ENCODE measurements at places on chromosomes 3 and 15.

- DNase-seq: no peak
These were observed 24.4 kb upstream of the PLSCR2 start for GRCh38 chr3:146493761-146494160.

DNA sequence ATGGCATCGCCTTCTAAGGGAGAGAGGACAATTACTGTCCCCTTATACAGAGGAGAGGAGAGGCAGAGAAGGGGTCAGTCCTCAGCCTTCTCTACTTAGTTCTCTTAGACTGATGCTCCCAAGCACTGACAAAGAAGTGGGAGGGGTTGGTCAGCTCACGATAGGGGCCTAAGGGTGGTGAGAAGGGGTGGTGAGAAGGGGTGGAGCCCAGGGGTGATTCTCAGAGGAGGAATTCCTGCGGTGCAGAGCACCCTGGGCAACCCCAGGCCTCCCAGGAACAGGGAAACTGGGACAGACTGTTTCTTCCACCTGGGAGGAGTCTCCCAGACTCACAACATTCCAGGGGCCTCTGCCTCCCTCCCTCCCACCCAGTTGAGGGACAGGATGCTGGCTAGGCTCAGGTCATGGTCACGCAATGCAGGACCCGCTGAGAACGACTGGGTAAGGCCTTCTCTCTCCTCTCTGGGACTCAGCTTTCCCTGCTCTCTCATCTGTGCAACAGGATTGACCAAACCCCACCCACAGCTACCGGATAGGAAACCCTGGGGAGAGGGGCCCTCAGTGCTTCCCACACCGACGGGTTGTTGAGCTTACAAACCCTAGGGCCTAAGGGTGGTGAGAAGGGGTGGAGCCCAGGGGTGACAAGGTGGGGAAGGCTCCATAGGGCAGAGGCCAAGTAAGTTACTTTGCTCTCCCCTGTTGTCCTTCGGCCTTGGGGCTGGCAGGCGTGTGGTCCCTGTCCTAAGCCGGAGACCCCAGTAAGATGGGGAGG, 1.5 kb downstream of the TPRA1 start:
- DNase-seq: no peak

GRCh38 chr3:1561427-1561826, 468.6 kb downstream of the CNTN6 start:
- DNase-seq: no peak

DNA sequence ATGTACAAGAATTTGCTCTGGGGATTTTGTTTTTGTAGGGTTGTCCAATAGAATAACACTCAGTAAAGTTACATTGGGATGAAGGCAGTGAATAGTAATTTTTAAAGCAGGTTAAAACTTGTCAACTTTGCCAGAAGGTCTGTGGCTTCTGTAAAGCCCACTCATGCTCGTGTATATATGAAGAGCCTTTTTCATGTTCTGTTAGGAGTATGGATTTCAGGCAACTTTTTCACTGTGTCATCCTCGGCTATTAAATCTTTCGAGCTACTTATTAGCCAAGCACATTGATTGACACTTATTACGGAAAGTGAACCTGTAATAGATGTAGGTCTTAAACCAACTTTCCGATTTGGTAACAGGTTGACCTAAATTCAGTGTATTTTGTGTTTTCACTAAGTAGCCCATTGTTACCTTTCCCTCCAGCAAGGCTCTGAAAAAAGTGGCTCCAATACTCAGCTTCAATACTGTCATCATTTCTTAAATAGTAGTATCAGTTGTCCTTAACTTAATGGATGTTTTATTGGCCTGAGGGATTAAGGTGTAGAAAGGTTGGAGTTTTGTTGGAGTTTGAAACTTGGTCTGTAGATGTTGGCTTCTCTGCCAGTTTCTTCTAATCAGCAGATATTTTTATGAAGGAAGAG, 1.7 kb downstream of the PAK2 start:
- DNase-seq: no peak

DNA sequence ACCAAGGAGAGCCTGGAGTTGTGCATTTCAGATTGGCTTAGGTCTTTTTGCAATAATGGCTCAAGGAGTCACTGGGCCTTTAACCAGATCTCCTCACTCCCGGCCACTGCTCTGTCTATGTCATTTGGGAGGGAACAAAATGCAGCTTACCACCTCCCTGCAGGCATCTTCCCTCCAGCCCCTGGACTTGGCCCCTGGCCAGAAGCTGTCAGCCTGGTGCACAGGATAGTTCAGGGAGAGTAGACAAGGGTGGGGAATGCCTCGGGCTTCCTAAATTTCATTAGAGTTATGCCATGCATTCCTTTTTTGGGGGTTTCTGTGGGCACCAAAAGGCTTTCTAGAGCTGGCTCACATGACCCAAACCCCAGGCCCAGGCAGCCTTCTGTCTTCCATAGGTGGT, 70.2 kb upstream of the HRH1 start:
- no peak for DNase-seq

- no peak for DNase-seq
These were observed 22.8 kb upstream of the MAP4 start for GRCh38 chr3:48038971-48039481.

- DNase-seq: no peak
These were observed 3.6 kb upstream of the STARD5 start for GRCh38 chr15:81327516-81327915.

DNA sequence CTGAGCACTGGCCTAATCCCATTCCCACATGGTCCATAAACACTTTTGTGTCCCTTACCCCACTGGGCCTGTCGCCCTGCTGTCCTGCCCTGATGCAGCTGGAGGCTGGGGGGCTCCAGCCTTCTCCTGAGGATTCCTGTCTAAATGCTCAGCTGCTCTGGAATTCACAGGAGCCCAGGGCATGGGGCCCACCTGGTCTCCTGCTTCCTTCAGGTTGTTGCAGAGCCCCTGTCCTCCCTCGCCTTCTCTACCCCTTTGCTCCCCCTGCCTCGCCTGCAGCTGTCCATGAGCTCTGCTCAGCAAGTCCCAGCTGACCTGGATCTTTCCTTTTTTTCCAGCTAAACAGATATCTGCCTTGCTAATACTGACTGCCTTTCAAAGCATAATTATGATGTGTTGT, 286.9 kb downstream of the XXYLT1 start:
- no peak for DNase-seq

GRCh38 chr15:57440167-57440566, 63.9 kb downstream of the CGNL1 start:
- DNase-seq: no peak

- no peak for DNase-seq
These were observed 59.7 kb downstream of the CD200 start for GRCh38 chr3:112392393-112393359.

DNA sequence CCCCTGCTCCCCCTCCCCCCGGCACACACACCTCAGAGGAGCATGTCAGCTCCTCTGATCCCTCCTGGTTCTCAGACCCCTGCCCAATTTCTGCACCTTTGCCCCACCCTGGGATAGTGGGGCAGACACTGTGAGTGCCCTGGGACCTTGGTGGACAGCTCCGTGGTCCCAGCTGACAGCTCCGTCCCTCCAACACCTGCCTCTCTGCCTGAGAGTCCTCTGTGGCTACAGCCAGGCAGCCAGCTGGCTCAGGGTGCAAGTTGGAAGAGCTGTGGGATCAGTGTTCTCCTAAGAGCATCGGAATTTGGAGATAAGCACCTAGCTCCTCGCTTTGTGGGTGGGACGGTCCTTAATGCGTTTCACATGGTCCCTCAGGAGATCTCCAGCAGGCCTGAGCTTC, 43.7 kb upstream of the PGPEP1L start:
- DNase-seq: no peak

DNA sequence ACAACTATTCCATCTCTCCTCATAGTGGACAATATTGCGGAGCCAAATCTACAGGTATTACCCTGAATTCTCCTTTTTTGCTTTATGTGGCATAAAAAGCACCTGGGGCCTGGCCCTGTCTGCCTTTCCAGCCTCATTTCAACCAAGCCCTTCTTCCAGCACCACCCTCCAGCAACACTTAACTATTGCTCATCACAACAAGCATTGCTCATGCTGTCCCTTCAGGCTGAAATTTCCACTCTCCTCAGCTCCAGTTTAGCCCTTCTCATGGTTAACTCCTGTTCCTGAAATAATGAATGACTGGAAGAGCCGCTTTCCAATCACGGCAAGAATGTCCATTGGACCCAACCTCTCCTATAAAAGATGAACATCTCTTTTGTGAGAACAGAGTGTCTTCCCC, 107.4 kb downstream of the P2RY1 start:
- no peak for DNase-seq

DNA sequence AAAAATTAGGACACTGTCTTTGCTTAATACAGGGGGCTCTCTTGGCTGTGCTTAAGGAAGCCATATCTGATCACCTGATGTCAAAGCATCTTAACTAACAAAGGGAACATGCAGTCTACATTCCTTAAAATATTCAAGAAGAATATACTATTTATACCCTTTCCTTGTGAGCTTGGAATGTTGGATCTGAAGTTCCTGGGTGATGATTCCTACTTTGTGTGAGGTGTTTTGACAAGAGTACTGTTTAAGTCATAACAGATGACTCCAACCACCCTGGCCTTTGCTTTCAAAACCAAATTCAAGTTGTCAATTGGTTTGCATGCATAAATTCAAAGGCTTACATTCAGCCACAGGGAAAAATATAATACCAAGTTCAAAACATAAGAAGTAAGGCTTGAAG, 862.7 kb upstream of the SEMA6D start:
- no peak for DNase-seq

- no peak for DNase-seq
These were observed 23.3 kb downstream of the SPRED1 start for GRCh38 chr15:38275959-38276358.

DNA sequence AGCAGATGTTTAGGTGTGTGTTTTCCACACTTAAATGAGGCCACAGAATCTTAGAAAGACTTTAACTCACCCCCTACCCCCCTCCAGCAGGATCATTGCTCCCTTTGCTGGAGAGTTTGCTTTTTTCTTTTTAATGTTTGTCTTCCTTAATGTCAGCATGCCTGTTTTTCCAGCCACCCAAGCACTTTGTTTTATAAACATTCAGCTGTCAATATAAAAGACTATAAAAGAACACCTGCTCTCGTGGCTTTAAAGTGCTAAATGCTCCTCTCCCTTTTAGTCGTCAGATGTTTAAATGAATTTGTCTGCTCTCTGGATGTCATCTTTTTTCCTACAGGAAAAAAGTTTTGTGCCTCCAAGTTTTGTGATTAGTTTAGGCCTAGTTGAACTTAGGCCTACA, 61.7 kb downstream of the SIDT1 start:
- no peak for DNase-seq

GRCh38 chr3:55735976-55736375, 248.9 kb upstream of the WNT5A start:
- no peak for DNase-seq

- DNase-seq: no peak
These were observed 11.4 kb downstream of the SPRED1 start for GRCh38 chr15:38263996-38264395.

DNA sequence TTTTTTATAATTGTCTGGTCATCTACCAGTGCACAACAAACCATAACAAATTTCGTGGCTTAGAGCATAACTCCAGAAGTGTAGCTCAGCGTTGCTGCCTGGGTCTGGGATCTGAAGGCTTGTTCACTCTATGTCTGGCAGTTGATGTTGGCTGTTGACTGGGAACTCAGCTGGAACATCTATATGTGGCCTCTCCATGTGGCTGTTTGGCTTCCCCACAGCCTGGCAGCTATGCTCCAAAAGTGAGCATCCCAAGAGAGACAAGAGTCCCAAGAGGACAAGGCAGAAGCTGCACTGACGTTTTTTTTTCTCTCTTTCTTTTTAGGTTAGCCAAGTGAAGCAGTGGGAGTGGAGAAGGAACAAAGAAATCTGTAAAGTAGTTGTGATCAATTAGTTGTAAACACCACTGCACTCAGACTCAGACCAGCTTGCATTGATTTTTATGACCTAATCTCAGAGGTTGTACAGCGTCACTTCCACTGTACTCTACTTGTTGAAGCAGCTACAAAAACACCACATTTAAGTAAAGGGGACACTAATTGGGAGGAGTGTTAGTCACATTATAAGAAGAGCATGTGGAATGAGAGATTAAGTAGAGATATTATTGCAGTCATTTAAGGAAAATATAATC, 2.5 kb upstream of the GPR176 start:
- DNase-seq: no peak

- no peak for DNase-seq
These were observed 31.6 kb downstream of the DNAJB8 start for GRCh38 chr3:128435058-128435457.

DNA sequence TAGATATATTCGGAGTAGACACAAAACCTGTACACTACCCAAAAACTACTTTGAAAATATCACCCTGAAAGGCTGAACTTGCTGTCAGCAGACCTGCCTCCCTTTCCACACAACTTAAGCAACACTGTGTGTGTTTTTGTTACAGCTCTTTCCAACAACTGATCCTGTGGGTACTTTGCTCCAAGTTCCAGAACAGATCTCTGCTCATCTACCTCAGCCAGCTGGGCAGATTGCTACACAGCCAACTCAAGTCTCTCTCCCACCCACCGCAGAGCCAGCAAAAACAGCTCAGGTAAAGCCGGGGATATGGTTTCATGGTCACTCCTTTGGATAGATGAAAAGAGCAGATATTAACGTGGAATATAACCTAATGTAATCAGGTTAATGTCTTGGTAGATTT, 19.7 kb upstream of the SLC22A13 start:
- DNase-seq: no peak

- DNase-seq: no peak
These were observed 225.0 kb upstream of the P2RY1 start for GRCh38 chr3:152609891-152610290.

DNA sequence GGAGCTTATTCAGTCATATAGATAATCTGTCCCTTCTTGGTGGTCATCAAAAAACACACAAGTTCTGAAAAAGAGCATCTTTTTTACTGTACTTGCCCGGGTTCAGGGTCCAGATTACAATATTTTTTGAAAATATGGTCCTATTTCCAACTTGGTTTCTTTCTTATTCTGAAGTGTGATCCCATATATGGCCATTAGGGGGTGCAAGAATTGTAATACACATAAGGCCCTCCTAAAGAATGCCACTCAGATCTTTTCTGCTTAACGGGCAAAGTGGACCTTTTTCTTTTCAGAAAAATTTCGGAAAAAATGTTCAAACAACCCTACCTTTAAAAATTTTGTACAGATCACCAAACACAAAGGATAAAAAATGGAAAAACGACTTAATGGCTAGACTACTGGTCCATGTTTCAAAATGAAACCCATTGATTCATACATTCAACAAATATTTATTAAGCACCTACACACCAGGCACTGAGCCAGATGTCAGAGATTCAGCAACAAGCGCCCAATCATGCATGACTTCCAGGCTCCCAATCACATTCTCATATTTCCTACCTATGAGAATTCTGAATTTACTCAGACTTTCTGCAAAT, 102.0 kb upstream of the MYRIP start:
- no peak for DNase-seq

- no peak for DNase-seq
These were observed 255.6 kb downstream of the ZNF621 start for GRCh38 chr3:40780291-40780924.

DNA sequence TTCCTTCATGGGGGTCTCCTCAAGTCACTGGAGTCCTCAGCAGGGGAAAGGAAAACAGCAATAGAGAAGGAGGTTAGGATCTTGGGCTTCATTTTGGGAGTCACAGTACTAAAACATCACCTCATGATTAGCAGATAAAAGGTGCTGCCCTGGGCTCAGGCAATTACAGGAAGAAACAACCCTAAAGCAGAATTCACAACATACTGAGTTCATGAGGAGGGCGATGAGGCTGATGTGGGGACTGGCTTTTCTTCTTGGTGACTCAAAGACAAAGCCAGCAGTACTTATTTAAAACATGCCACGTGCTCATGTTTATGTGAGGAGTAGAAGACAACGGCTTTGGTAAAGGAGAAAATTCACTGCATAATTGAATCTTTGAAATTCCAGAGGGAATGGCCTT, 822.3 kb upstream of the CFAP20DC start:
- DNase-seq: no peak

- no peak for DNase-seq
These were observed 60.5 kb downstream of the SPTSSB start for GRCh38 chr3:161310649-161311423.

- DNase-seq: no peak
These were observed 4.4 kb upstream of the SNX22 start for GRCh38 chr15:64146885-64147681.

Data from activated CD4-positive, CD25-positive, alpha-beta regulatory T cell treated with anti-CD3 and anti-CD28 coated beads, Interleukin-2, amount 50 U/mL, for 16 hours (primary cell).